Activated CD4-positive, alpha-beta memory T cell treated with anti-CD3 and anti-CD28 coated beads, Interleukin-2, amount 10 ng/mL, durations not matched to agents 7 days and 5 days (primary cell): ENCODE measurements at places on chromosomes 2 and 18. TPM values are rescaled to one million over a fixed set of nuclear protein-coding genes. Genes with fewer than 3 reads are reported as not detected.

- peaks cover 3% of the 10 kb centered on the region for H3K36me3 ChIP-seq
- H3K27ac ChIP-seq, result peak overlapping the region; percentile 59
- H3K4me3 ChIP-seq, result peak overlapping the region; percentile 2
- peak; percentile 84 for DNase-seq
- H3K4me1 ChIP-seq, result peaks cover 76% of the 10 kb centered on the region
- peaks cover 6% of the 10 kb centered on the region for H3K27me3 ChIP-seq
These were observed 55.9 kb upstream of the CTLA4 start for GRCh38 chr2:203811491-203812221.

GRCh38 chr2:45443012-45443411, 168.1 kb downstream of the SRBD1 start:
- DNase-seq, result no peak
- H3K4me3 ChIP-seq, result no peak overlapping the region
- no peaks in the 10 kb centered on the region for H3K27me3 ChIP-seq
- peaks cover 7% of the 10 kb centered on the region for H3K4me1 ChIP-seq
- no peaks in the 10 kb centered on the region for H3K36me3 ChIP-seq

DNA sequence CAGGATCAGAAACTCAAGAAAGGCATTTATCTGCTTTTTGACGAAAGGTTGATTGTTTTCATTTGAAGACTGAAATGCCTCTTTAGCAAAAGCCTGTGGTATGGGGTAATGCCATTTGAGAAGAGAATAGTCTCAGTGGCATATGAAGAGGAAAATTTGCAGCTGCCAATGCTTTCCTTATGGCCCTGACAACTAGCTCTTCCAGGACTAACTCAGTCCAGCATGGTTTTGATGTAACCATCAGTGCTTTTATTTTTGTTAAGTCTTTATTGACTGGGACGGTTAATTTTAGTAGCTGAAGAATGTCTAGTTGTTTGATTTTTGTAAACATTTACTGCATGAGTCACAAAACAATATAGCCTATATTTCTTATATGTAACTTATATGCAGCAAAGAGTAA, 158.4 kb downstream of the LNPK start:
- peaks cover 4% of the 10 kb centered on the region for H3K27me3 ChIP-seq
- H3K4me3 ChIP-seq, result no peak overlapping the region
- H3K4me1 ChIP-seq, result no peaks in the 10 kb centered on the region
- H3K27ac ChIP-seq, result no peak overlapping the region
- no peak for DNase-seq
- no peaks in the 10 kb centered on the region for H3K36me3 ChIP-seq

- H3K27ac ChIP-seq, result peak overlapping the region; percentile 98
- H3K4me1 ChIP-seq, result peaks cover 68% of the 10 kb centered on the region
- H3K4me3 ChIP-seq, result peak overlapping the region; percentile 81
These were observed 2.2 kb upstream of the CASP8 start for GRCh38 chr2:201257956-201258665.

GRCh38 chr2:212727751-212728150, 189.1 kb upstream of the ERBB4 start:
- no peak overlapping the region for H3K27ac ChIP-seq
- no peak overlapping the region for H3K4me3 ChIP-seq
- DNase-seq, result no peak
- peaks cover 5% of the 10 kb centered on the region for H3K27me3 ChIP-seq

GRCh38 chr2:240579771-240580614, 6.5 kb upstream of the CAPN10 start:
- H3K36me3 ChIP-seq, result peaks cover 37% of the 10 kb centered on the region
- peak overlapping the region; percentile 79 for H3K27ac ChIP-seq
- DNase-seq, result peak; percentile 88
- H3K27me3 ChIP-seq, result no peaks in the 10 kb centered on the region
- H3K4me3 ChIP-seq, result no peak overlapping the region

- H3K4me3 ChIP-seq, result no peak overlapping the region
- no peaks in the 10 kb centered on the region for H3K36me3 ChIP-seq
- H3K27me3 ChIP-seq, result no peaks in the 10 kb centered on the region
- H3K4me1 ChIP-seq, result no peaks in the 10 kb centered on the region
- no peak for DNase-seq
These were observed 18.0 kb upstream of the PDE1A start for GRCh38 chr2:182444806-182445205.

DNA sequence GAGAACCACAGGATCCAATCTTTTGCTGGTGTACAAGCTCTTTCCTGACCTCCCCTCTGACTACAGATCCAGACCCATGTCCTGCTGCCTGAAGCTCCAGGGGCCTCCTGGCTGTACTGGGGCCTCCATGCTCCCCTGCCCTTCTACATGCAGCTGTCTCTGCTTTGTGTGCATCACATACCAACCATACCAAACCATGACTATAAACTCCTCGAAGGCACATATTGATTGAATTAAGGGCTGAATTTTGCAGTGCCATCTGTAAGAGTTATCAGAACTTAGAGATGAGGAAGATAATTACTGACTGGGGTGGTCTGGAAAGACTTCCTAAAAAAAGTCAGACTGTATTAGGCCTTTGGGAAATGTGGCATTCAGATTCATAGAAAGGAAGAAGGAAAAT, 139.9 kb upstream of the CXCR4 start:
- H3K4me3 ChIP-seq, result no peak overlapping the region
- no peak overlapping the region for H3K27ac ChIP-seq
- H3K27me3 ChIP-seq, result peaks cover 2% of the 10 kb centered on the region
- H3K36me3 ChIP-seq, result peaks cover 2% of the 10 kb centered on the region
- DNase-seq, result no peak

GRCh38 chr2:30448308-30448707, 1.3 kb downstream of the LCLAT1 start:
- H3K4me1 ChIP-seq, result peaks cover 22% of the 10 kb centered on the region
- DNase-seq, result no peak
- H3K4me3 ChIP-seq, result peak overlapping the region; percentile 92
- no peak overlapping the region for H3K27ac ChIP-seq
- H3K36me3 ChIP-seq, result peaks cover 3% of the 10 kb centered on the region

DNA sequence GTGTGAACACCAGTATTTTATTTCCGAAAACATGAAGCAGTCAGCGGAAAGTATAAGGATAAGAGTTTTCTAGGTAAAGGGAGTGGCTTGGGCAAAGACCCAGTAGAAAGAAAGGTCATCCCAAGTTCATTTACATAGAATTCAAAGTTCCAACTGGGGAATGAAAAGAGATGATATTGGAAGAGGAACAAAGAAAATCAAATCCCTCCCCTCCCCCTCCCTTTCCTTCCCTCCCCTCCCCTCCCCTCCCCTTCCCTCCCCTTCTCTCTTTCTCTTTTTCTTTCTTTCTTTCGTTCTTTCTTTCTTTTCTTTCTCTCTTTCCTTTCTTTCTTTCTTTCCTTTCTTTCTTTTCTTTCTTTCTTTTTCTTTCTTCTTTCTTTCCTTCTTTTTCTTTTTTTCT, 675.7 kb upstream of the NRXN1 start:
- H3K4me1 ChIP-seq, result no peaks in the 10 kb centered on the region
- H3K4me3 ChIP-seq, result no peak overlapping the region
- H3K27ac ChIP-seq, result no peak overlapping the region
- no peaks in the 10 kb centered on the region for H3K36me3 ChIP-seq
- DNase-seq, result no peak

DNA sequence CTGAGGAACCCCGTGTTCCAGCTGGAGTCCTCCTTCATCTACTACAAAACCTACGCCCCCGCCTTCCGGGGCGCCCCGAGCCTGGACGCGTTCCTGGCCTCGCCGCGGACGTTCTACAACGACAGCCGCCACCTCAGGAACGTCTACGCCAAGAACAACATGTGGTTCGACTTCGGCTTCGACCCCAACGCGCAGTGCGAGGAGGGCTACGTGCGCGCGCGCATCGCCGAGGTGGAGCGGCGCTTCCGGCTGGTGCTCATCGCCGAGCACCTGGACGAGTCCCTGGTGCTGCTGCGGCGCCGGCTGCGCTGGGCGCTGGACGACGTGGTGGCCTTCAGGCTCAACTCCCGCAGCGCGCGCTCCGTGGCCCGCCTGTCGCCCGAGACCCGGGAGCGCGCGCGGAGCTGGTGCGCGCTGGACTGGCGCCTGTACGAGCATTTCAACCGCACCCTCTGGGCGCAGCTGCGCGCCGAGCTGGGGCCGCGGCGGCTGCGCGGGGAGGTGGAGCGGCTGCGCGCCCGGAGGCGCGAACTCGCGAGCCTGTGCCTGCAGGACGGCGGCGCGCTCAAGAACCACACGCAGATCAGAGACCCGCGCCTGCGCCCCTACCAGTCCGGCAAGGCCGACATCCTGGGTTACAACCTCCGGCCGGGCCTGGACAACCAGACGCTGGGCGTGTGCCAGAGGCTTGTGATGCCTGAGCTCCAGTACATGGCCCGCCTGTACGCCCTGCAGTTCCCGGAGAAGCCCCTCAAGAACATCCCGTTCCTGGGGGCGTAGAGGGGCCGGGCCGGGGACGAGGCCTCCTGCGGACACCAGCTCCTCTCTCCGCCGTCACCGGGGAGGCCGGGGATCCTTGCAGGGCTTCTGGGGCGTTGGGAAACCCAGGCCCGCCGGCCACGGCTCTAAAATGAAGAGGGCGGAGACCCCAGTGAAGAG, 5.3 kb upstream of the NEU4 start:
- H3K27ac ChIP-seq, result no peak overlapping the region
- peaks cover 8% of the 10 kb centered on the region for H3K27me3 ChIP-seq
- H3K36me3 ChIP-seq, result no peaks in the 10 kb centered on the region
- peaks cover 10% of the 10 kb centered on the region for H3K4me1 ChIP-seq
- peak; percentile 60 for DNase-seq

DNA sequence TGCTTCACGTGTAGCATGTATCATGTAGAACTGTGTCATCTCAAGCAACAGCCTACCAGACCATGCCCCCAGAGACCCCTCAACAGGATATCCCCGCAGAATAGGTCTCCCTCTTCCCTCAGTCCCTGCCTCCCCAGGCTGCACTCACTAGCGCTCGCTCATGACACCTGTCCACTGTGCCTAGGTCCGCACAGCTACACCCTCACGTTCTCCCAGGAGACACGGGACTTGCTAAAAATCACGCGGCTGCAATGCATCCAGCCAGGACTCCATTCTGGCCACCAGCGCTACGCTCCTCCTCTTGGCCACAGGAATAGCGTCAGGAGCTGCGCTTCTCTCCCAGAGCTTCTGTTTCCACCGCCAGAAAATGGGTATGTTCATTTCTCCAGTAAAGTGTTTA, 2.5 kb downstream of the PXDN start:
- H3K36me3 ChIP-seq, result no peaks in the 10 kb centered on the region
- no peak overlapping the region for H3K4me3 ChIP-seq
- H3K27me3 ChIP-seq, result peaks cover 32% of the 10 kb centered on the region
- H3K27ac ChIP-seq, result no peak overlapping the region

DNA sequence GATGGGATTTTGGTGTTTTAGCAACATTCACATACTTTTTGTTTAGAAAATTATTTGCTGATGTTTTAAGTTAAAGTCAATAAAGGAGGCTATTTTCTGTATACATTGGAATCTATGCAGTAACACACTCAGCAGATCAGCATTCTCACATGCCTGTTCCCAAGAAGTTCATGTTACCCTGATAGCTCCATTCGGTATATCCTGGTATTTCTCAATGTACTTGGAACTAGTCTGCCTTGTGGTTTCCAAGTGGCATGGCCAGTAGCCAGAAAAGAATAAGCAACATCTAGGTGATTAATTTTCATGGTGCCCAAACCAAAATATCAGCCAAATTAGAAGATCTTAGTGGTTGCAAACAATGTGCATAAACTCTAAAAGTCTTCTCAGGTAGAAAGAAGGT, 5.2 kb upstream of the NCAPH start:
- H3K4me1 ChIP-seq, result peaks cover 68% of the 10 kb centered on the region
- H3K4me3 ChIP-seq, result no peak overlapping the region
- peaks cover 62% of the 10 kb centered on the region for H3K36me3 ChIP-seq
- no peaks in the 10 kb centered on the region for H3K27me3 ChIP-seq
- H3K27ac ChIP-seq, result no peak overlapping the region
- DNase-seq, result no peak

- no peak for DNase-seq
- H3K27me3 ChIP-seq, result peaks cover 3% of the 10 kb centered on the region
- no peaks in the 10 kb centered on the region for H3K36me3 ChIP-seq
- peaks cover 1% of the 10 kb centered on the region for H3K4me1 ChIP-seq
- no peak overlapping the region for H3K27ac ChIP-seq
These were observed 97.2 kb downstream of the VAPA start for GRCh38 chr18:10011061-10011460.

GRCh38 chr18:8609659-8610458, 622 bp downstream of the RAB12 start:
- peak overlapping the region; percentile 70 for H3K27ac ChIP-seq
- H3K36me3 ChIP-seq, result peaks cover 22% of the 10 kb centered on the region

GRCh38 chr2:236541008-236541562, 28.5 kb upstream of the ACKR3 start:
- no peak for DNase-seq
- H3K27me3 ChIP-seq, result no peaks in the 10 kb centered on the region
- no peak overlapping the region for H3K4me3 ChIP-seq
- H3K4me1 ChIP-seq, result peaks cover 76% of the 10 kb centered on the region

DNA sequence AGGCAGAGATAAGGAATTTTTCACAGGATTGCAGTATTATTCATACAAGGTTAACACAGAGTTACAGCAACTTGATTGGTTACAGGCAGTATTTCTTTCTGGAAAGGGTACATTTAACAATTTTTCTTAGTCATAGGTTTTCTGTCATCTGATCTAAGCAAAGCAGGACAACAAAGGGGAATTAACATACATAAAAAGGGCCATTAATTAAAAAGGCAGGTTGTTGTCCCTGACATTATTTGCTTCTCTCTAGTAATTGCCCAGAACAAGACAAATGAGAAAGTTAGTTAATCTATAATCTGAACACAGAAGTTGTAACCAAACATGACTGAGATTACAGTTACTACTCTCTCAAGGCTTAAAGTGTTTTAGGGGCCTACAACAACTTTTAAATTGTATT, 291.4 kb upstream of the LRRTM4 start:
- H3K4me3 ChIP-seq, result no peak overlapping the region
- no peaks in the 10 kb centered on the region for H3K36me3 ChIP-seq
- H3K27me3 ChIP-seq, result no peaks in the 10 kb centered on the region
- no peak for DNase-seq
- no peaks in the 10 kb centered on the region for H3K4me1 ChIP-seq

DNA sequence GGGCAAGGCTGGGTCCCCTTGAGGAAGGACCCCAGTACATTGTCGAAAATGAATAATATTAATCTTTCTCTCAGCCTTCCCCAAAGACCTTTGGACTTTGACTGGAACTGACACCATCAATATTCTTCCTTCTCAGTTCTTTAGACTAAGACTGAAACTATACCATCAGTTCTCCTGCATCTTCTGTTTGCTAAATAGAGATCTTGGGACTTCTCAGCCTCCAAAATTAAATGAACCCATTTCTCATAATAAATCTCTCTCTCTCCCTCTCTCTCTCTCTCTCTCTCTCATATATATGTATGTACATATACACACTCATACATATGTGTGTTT, 39.7 kb upstream of the VRK2 start:
- no peak overlapping the region for H3K27ac ChIP-seq
- no peak overlapping the region for H3K4me3 ChIP-seq
- no peak for DNase-seq
- H3K27me3 ChIP-seq, result no peaks in the 10 kb centered on the region

RNF152 gene
- not detected for total RNA-seq

PSMA8 gene
- total RNA-seq, result 0.83 TPM

LCT gene
- total RNA-seq, result 0.13 TPM

DTNA gene
- total RNA-seq, result not detected

AFF3 gene
- total RNA-seq, result 0.03 TPM

MARCO gene
- total RNA-seq, result not detected

NEU2 gene
- total RNA-seq, result not detected

SP5 gene
- not detected for total RNA-seq

CNRIP1 gene
- total RNA-seq, result not detected

GREB1 gene
- 0.13 TPM for total RNA-seq

CNGA3 gene
- not detected for total RNA-seq

BOLL gene
- not detected for total RNA-seq

IMPA2 gene
- 15.4 TPM for total RNA-seq

TDRD15 gene
- total RNA-seq, result 0.05 TPM

IL36A gene
- not detected for total RNA-seq

PELI1 gene
- 44.9 TPM for total RNA-seq

CHST9 gene
- not detected for total RNA-seq
